ENCODE measurements at places on chromosomes 4 and X.

DNA sequence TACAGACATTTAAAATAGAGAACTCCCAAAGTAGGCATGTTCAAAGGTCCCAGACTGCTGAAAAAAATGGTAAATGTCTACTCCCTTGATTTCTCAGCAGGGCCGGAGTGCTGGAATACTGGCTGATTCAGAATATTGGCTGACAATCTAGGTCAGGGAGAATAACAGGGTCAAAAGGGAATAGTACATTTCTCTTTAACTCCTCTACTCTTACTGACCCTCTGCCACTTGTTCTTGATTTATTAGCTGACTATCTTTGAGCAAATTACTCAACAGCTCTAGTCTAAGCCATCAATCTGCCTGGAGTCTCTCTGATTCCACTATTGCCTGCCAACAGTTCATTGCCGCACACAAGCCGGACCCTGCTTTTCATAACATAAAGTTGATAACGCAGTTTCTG, 19.7 kb upstream of the NWD2 start:
- DNase-seq, result no peak

DNA sequence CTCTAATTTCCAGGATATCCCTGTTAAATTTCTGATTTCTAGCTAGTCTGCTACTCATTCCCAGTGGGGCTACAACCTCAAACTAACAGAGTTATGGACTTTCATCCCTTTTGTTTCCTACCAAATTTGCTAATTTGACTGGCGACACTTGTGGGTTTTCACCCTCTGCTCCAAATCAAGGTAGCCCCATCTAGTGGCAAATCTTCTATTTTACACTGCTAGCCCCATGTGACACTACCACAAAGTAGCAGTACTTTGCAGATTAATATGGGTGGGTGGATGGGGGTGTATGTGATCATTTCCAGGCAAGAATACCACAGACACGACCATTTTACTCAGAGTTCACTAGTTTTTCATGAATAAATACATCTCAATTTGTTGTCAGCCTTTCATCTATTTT, 150.3 kb downstream of the MSL3 start:
- DNase-seq, result no peak

GRCh38 chr4:10006231-10006600, 15.1 kb downstream of the SLC2A9 start:
- no peak for DNase-seq

GRCh38 chr4:47642985-47643760, 158.1 kb downstream of the ATP10D start:
- DNase-seq, result no peak

DNA sequence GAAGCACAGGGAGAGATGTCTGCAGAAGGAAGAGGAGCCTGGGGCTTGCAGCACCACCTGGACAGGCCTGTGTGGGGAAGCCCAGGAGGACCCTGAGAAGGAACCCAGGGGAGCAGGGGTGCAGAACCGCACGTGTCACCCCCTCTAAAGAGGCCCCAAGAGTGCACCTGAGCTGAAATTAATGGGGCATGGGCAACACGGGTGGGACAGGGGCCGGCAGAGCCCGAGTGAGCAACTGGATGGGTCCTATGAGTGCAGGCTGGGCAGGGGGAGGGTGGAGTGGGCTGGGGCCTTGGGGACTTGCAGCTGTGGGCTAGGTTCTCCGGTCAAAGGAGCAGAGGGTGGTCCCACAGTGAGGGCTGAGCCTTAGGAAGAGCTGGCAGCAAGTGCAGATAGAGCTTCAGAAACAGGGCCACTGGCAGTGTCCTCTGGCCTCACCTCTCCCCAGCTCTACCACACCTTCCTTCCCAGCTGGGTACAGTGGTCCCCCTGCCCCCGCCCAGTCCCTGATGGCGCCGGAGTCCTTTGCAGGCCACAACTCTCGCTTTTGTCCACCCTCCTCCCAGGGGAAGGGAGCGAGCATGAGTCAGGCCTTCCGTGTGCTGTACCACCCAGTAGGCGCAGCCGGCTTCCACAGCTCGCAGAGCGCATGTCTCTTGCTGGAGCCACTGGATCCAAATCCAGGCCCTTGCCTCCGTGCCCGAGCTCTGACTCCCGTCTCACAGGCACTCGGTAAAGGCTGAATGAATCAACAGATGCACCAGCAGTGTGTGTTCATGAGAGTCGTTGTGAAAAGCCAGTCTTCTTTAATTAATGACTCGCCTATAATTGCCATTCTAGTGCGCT, 131.6 kb downstream of the HMX1 start:
- no peak for DNase-seq

GRCh38 chrX:39212456-39212855, 411.2 kb downstream of the MID1IP1 start:
- DNase-seq, result no peak

GRCh38 chr4:185128272-185129119, 14.6 kb upstream of the SLC25A4 start:
- no peak for DNase-seq

DNA sequence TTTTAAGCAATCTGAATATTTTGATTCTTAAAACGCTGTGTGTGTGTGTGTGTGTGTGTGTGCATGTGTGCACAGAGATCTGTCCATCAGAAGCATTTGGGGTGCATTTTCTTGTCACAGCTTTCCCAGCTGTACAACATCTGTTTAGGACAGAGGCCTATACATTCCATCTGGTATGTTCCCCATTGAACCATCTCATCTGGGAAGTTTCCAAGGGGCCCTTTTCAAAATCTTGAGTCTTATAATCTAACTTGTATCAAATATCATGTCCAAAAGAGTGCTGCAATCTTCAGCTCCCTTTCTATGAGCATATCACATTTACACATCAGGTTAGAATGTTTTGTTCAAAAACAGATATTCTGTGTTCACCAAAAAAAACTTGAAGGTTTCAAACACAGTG, 16.5 kb upstream of the MID1 start:
- DNase-seq, result no peak

DNA sequence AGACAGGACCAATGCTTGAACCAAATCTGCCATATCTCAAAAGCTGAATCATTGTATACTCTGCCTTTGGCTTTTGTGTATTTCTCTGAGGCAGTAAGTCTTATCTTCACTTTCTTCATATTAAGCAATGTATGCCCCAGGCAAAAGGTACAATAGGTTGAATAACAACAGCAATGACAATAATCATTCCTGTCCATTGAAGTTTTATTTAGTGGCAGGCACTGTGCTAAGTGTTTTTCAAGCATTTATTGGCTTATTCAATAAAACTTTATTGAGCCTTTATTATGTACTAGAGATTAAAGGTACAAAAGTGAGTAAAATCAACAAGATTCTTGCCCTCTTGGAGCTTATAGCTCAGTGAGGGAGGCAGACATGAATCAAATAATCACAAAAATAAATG, 8.2 kb upstream of the CASK start:
- DNase-seq, result no peak

GRCh38 chr4:33975995-33976394, 2268.3 kb downstream of the ARAP2 start:
- no peak for DNase-seq

DNA sequence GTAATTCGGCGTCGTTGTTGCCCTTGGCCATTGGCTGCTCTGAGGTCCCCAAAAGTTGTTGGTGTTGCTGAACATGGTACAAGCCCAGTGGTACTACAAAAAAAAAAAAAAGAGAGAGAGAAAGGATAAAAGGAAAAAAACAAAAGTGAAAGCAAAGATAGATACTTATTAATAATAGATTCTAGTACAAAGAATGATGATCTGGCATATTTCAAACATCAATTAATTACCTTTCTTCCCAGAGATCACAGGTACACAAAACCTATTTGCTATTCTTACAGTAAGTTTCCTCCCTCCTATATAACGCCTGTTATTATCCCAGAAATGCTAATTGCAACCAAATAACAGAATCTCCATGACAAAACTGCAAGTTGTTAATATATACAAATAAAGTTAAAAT, 188.9 kb downstream of the FBXW7 start:
- no peak for DNase-seq

DNA sequence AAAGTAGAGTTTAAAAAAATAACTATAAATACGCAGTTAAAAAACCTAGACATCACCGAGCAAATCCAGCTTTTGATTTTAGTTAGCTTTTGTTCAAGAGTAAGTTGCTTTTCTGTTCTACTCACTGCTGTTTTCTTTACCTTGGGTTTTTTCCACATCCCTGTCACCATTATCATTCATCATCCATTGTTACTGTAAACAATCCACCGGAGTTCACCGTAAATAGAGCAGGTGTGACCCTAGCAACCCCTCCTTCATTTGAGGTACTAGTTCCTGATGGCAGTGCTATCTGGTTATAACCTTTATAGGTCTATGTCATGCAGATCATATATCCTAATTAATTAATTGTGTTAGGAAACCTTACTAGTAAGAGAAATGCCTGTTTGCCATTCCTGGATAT, 43.0 kb upstream of the TEX13D start:
- DNase-seq, result no peak

- peak; percentile 85 for DNase-seq
Observed at GRCh38 chr4:177728361-177729152, 286.3 kb upstream of the AGA start.

- no peak for DNase-seq
Observed at GRCh38 chr4:10380735-10381134, 76.5 kb downstream of the ZNF518B start.

- DNase-seq, result no peak
Observed at GRCh38 chr4:112910109-112910736, 139.2 kb upstream of the ANK2 start.

DNA sequence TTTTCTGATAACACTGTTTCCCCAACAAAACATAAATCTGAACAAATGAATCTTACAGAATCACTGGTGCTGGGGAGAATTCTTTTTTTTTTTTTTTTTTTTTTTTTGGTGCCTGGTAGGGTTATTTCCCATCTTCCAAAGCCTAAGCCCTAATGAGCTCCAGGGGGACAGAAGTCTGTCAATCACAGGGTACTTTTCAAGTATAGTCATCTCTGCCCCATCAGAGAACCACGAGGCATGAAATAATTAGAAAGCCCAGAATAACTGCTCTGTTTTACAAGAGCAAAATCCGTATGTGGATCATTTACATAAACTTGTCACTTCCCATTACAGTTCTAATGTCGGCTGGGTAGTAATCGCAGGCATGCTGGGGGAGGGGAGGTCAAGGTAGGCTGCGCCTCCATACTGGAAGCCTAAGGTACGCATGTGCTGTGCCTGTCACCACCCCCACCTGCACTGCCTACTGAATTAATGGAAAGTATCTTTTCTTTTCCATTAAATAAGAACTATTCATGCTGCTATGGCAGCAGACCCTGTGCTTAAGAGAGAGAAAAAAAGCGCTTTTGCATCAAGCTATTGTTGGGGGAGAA, 164.7 kb upstream of the LEF1 start:
- no peak for DNase-seq

GRCh38 chr4:111773858-111774257, 371.4 kb upstream of the FAM241A start:
- no peak for DNase-seq

GRCh38 chrX:93637591-93637990, 35.8 kb downstream of the NAP1L3 start:
- DNase-seq, result no peak

GRCh38 chrX:10989386-10989785, 121.7 kb upstream of the HCCS start:
- DNase-seq, result no peak

DNA sequence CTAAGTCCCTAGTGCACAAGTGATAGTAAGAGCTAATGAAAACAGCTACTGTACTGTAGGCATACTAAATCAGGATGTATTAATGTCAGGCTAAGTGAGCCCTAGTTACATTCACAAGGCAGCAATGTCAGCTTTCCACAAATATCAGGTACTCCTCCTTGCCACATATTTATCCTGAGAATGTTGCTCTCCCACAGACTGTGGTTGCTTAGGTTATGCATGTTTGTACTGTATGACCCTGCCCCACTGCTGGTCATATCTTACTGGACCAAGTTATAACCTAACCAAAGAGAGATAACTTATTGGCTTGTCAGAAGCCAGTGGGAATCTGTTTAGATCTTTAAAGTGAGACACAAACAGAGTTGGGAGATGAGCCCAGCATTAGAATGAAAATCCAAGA, 241.0 kb downstream of the SLC39A8 start:
- no peak for DNase-seq

DNA sequence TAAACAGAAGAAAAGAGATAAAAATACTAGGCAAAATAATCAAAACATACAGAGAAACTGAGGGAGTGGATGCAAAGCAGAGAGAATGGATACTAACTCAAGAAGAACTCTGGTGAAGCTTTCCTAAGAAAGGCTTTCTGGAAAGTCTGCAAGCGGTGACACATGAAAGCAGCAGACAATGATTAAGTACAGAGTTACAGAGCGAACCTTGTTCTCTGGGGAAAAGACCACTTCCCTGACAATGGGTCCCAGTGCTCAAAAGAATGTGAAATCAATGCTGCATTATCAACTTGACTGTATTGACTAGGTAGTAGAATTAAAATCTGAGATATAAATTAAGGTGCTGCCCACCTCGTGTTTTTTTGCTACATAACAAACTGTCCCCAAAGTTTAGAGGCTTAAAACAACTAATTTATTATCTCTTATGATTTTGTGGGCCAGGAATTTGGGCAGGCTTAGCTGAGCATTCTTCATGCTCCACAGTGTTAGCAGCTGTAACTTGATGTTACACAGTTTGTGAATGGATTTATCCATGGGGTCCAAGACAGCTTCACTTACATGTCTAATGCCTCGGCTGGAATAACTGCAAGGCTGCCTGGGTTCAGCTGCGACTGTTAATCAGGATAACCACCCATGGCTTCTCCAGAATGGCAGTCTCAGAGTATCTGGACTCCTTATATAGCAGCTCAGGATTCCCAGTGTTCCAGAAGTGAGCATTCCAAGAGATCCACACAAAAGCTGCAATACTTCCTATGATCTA, 106.9 kb upstream of the INPP4B start:
- no peak for DNase-seq

- DNase-seq, result no peak
Observed at GRCh38 chr4:59180161-59180560, 2020.0 kb upstream of the ADGRL3 start.

- DNase-seq, result peak; percentile 37
Observed at GRCh38 chrX:2479420-2479780, 21.4 kb downstream of the DHRSX start.

GRCh38 chr4:51853027-51853682, 10.2 kb downstream of the DCUN1D4 start:
- DNase-seq, result no peak
